ENCODE measurements at places on chromosomes 3 and 15. TPM values are rescaled to one million over a fixed set of nuclear protein-coding genes. Genes with fewer than 3 reads are reported as not detected.

GRCh38 chr3:171895291-171895690 lies 52.1 kb downstream of the TMEM212 start:
- DNase-seq = no peak

SERPINI2 gene
- 0.71 TPM for total RNA-seq

DNA sequence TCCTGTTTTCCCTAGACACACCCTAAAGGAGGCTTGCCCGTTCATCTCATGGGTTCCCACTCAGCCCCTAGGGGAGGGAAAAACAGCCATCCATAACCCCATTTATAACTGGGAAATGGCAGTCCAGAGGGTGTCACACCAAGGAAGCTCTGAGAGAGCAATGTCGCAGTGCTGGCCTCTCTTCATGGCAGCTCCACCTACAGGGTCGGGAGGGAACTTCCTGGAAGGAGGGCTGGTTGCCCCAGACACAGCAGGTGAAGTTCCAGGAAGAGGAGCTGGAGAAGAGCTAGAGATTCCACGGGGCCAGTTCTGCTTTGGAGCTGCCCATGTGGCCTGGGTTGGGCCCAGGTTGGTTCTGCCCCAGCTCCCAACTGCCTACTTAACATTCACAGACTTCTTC lies 22.3 kb upstream of the LINGO1 start:
- no peak for DNase-seq

MORC1 gene
- not detected for total RNA-seq
